ENCODE measurements at places on chromosomes 12 and 14.

- DNase-seq, result no peak
Observed at GRCh38 chr12:58548801-58549200, 371.5 kb downstream of the LRIG3 start.

DNA sequence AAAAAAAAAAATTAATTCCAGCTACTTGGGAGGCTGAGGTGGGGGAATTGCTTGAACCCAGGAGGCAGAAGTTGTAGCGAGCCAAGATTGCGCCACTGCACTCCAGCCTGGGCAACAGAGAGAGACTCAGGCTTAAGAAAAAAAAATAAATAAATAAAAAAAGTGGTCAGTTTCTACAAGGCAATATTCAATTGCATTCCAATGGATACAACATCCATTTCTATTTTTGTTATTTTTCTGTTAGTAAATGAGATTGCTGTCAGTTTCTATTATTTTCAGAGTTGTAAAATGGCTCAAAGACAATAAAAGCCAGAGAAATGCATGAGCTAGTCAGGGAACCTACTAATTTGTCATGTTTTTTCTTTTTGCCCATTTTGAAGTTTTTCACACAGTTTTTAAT, 119.2 kb downstream of the PDE3A start:
- DNase-seq, result no peak

- DNase-seq, result no peak
Observed at GRCh38 chr14:75673345-75674035, 12.4 kb downstream of the TTLL5 start.

DNA sequence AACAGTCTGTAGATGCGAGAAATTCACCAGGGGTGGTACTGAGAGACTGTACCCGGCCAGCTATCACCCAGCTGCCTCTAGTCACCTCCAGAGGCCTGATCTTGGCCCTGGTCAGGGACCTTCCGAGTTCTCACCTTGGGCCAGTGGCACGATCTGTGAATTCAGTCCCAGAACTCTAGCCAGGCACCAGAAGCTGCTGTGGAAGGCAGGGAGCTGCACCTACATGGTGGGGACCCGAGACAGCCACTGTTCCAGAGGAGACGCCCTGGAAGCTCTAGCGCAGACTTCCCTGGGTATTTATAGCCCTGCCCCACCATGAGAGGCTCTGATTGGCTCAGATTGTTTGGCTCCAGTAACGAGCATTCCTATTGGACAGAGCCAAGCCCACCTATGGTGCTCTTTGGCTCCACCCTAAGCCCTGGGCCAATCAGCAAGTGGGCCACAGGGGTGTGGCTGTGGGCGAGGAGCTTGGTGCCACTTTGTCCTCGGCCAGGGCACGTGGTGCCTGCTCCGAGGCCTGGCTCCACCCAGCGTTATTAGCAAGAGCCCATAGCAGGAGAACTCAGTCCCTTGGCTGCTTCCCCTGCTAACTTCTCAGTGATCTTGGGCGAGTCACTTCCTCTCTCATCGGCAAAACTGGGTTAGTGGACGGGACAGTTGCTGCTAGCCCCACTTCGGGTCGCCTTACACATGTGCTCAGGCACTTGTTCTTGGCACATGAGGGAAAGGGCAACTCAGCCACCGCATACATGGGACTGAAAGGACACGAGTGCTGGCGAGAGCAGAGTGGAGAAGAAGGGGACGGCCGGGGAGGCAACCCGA, 89.0 kb upstream of the BCL11B start:
- DNase-seq, result no peak

- DNase-seq, result no peak
Observed at GRCh38 chr12:123099560-123100192, 51.2 kb downstream of the PITPNM2 start.

DNA sequence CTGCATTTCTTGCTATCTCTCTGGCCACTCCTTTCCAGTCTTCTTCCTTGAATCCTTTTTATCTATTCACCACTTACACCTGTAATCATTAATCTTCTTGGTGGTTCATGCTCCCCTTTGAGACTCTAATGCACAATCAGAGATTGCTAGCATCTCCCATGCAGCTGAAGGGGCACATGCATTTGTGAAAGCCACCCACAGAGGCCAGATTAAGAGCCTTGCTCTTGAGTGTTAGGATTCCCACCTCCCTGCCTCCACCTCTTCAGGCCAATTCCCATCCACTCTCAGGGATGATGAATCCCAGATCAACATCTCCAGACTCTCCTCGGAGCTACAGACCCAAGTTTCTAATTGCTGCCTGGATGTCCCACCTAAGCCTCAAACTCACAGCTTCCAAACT, 19.4 kb upstream of the KRT18 start:
- no peak for DNase-seq

GRCh38 chr12:131126662-131127173, 173.0 kb downstream of the ADGRD1 start:
- DNase-seq, result no peak

Measured in stimulated activated CD4-positive, alpha-beta T cell treated with anti-CD3 and anti-CD28 coated beads, TNF-alpha, amount 100 ng/mL, for 4 hours (primary cell).